ENCODE measurements at places on chromosomes 7 and 10.

- no peak for DNase-seq
Observed at GRCh38 chr10:117694190-117694589, 151.6 kb downstream of the EMX2 start.

DNA sequence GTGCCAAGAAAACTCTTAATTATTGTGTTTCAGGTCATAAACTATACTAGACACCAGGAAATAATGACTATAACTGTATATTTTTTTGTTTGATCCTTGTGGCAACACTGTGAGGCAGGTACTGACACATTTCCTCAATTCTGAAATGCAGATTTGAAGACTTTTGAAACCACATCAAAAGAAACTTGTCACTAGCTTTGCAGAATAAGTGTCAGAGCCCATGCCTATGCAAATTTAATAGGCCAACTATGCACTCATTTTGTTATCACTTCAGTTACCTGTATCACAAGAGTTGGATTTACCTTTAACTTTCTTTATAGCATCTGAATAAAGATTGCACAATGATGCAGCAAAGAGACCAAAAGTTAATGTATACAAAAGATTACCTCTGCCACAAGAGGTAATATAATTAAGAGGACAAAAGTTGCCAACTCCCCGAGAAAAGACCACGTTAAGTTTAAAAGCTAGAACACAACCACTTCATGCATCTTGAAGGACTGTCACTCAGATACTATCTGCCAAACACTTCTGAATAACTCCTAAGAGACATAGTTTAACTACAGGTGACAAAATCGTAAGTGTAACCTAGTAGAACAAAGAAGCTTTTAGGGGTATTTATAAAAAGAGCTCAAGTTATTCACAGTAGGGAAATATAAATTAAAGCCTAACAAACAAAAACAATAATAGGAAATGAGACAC, 80.5 kb downstream of the ELAPOR2 start:
- DNase-seq, result no peak

GRCh38 chr7:2063563-2064260, 169.0 kb downstream of the MAD1L1 start:
- DNase-seq, result no peak

DNA sequence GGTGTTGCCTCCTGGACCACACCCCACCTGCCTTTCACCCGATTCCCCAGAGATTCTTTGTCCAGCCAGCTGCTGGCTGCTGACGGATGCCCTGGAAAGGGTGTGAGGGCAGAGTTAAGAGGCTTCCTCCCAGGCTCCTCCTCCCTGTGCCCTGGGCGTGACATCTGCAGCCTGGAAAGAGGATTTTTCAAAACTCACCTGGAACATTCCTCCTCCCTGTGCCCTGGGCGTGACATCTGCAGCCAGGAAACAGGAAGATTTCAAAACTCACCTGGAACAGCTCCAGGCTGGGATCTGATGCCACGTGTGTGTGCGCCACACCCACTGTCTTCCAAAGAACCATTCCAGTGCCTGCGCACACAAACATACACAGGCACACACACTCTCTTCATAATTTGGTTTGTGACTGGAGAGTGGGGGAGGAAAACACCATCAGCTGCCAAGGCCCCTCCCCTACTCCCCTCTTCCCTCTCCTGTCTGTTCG, 5.2 kb downstream of the MARVELD1 start:
- no peak for DNase-seq

DNA sequence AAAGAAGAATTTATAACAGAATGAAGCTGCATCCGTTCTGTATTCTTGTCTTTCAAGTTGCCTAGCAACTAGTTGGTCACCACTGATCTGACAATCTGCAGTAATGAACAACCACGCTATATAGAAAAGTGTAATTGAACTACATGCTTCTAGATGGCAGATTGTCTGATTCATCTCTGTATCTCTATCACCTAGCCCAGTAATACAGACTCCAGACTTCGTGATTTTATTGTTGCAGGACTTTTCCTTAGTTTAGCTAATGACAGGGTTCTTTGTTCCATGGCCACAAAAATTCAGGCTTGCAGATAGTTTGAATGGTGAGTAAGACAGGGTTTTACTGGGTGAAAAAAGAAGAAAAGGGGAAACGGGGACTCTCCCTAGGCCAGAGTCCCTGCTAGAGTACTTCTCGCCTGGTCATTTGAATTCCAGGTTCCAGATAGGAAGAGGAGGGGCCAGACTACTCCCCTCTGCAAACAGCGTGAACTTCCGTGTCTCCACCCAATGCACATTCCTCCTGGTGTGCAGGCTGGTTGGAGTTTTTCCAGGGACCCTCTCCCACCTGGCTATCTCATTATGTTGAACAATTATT, 45.9 kb downstream of the COL1A2 start:
- DNase-seq, result no peak

DNA sequence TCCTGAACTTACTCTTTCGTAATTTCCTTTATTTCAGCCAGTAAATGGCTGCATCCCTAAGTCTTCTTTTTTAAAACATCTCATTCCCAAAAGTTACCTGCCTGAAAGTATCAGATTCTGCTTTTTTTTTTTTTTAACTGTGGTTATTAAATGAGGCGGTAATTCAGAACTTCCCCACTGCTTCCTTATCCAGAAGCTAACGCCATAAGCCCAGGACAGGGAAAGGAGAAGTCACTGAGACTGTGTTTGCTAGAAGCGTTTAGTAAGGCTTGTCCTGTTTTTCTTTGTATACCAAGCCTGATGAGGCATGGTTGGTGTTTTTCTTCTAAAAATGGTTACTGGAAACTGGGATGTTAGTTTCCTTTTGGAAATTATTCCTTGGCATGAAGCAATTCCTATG, 197.8 kb downstream of the CELF2 start:
- DNase-seq, result no peak
